ENCODE measurements at places on chromosomes 5 and 9. TPM values are rescaled to one million over a fixed set of nuclear protein-coding genes. Genes with fewer than 3 reads are reported as not detected.

DNA sequence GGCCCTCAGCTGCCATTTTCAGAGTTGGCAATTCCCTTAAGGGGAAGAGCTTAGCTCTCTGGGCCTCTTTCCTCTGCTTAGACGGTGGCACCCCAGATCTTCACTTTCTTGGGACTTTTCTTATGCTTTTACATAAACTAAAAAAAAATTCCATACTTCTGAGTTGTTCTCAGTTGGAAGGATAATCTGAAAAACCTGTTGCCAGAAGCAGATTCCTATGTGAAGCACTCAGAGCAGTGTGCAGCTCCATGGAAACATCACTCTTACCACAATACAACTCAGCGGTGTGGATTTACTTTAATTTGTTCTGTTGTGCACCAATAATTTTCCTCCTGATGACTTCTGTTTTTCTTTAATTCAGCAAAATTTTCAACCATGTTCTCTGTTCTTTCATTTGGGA is 44.1 kb upstream of the MROH2B start:
- peak; percentile 94 for DNase-seq

GRCh38 chr5:15393146-15393545 is 106.8 kb upstream of the FBXL7 start:
- DNase-seq: no peak

DNA sequence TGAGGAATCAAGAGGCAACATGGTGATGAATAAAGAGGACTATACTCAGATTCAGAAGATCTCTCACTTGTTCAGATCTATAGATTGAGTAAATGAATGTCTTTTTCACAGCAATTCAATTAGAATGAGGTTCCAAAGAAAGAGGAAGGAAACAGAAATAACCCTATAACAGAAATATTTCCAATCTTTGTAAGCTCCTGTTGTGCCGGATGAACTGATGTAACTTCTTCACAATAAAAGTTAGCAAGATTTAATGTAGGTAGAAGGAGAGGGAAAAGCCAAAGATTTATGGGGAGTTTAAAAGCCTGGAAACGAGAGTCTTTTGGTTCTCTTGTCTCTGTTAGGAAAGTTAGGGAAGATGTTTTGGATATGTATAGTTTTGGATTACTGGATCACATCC is 92.1 kb downstream of the PBX3 start:
- no peak for DNase-seq

GRCh38 chr5:132264546-132265335 is 7.2 kb downstream of the PDLIM4 start:
- no peak for DNase-seq

GRCh38 chr9:133351526-133351907 is 3.5 kb downstream of the RPL7A start:
- no peak for DNase-seq

DNA sequence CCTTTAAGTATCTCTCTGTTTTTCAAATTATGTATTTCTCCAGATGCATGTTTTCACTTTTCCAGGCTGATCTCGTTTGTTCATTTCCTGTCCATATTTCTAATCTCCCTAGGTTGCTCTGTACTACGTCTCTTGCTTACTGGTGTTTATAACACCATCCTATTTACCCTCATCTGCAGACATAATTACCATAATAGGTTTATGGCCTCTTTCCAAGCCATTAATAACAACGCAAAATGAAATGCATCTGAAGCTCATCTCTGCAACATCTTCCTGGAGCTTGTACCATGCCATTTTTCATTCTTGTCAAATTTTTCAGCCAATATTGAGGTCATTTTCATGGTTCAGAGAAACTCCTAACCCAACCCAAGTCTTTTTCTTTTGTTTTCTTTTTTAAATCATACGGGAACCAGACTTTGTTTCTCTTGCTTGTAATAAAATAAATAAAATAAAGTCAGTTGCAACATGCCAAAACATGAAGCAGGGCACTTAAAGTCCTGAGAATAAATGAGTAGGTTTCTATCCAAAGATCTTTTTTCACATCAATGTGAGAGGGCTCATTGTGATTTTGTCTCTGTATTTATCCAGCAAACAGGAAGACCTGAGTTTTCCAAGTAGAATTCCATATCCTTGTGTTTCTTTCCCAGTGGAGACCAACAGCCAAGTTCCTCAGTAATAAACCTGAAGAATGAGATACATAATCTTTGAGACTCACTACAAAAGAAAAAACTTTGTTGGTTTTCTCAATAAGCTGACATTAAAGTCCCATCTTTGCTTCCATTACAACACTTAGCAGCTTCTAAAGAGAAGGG is 37.0 kb downstream of the DPYSL3 start:
- no peak for DNase-seq

DNA sequence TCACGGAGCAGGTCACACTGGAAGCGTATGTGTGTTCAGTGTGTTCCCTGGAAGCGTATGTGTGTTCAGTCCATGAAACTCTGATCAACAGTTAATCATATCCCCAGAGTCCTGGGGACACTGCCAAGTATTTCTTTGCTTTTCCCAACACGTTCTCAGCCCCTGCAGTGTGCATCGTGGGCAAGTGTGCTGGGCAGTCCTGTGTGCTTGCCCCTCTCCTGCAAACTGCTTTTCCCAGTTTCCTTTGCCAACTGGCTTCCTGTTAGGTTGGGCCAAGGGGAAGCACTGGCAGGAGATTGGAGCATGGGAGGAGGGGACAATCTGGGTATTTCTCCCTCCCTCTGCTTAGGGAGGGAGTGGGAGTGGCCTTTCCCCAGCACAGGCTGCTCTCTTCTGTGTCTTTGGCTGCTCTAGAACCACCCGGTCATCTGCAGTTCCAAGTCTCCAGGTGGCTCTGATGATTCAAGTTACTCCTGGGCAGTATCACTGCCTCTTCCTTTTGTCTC is 36.8 kb upstream of the NEK6 start:
- DNase-seq: peak; percentile 52

The AQP7 gene
- polyA plus RNA-seq: 0.07 TPM

The OR1J2 gene
- polyA plus RNA-seq: not detected

The IL12B gene
- polyA plus RNA-seq: not detected
